Activated CD4-positive, alpha-beta T cell treated with anti-CD3 and anti-CD28 coated beads for 48 hours (primary cell): ENCODE measurements at places on chromosomes 12 and 14.

GRCh38 chr14:69767369-69767999 is 542 bp downstream of the SRSF5 start:
- DNase-seq: peak; percentile 96

GRCh38 chr12:55933799-55934742 is 3.1 kb downstream of the DGKA start:
- no peak for DNase-seq

DNA sequence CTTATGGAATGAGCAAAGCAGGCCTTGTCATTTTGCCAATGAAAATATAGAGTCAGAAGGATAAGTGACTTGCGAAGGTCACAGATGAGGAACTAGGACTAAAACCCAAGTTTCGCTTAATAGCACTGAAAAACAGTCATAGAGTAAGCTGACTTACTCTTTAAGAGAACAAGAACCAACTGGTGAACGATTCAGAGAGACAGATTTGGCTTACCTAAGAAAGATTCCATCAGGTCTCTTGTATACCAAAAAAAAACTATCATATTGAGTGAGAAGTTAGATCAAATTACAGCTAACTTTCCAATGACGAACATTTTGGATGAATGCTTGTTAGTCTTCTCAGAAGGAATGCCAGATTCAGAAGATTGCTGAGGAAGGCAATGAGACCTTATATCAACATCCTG is 74.2 kb downstream of the ZFC3H1 start:
- DNase-seq: no peak

DNA sequence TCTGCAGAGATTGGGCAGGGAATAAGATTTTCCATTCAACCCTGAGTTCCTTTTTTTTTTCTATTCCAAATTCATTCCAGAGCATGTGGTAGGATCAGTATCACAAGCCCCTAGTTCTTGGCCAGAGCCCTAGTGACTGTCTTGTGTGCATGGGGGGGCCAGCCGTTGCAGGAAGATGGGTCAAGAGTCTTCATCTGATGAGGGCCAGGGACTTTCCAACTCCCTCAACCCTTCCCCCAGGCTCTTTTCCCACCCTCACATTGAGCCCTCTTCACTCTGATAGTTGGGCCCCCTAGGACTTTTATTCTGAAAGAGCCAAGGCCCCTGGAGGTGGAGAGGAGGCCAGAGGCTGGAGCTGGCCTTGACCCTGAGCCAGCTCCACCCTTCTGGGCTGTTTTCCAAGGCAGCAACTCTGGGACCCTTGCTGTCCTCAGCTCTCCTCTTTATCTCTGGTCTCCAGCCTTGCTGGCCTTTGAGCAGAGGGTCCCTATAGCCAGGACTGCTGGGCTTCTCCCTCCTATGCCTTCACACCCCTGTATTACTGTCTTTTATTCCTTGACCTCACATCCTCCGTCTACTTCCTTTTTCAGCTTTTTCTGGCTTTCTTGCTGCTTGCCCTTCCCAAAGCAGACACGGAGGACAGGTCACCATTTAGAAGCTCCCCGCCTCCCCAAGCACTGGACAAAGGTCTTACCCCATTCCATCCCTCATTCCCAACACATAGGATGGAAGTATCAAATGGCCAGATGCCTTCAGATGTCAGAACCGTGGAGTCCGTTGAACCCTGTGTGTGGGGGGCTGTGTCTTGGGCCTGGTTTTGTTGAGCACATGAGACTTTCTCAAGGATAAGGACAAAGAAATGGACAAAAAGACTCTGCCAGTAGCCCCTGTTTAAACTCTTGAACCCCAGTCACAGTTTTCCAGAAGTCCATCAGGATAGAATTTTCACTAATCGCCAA is 5.6 kb downstream of the RBP5 start:
- DNase-seq: no peak

GRCh38 chr12:10543499-10543898 is 37.8 kb downstream of the EIF2S3B start:
- DNase-seq: no peak

DNA sequence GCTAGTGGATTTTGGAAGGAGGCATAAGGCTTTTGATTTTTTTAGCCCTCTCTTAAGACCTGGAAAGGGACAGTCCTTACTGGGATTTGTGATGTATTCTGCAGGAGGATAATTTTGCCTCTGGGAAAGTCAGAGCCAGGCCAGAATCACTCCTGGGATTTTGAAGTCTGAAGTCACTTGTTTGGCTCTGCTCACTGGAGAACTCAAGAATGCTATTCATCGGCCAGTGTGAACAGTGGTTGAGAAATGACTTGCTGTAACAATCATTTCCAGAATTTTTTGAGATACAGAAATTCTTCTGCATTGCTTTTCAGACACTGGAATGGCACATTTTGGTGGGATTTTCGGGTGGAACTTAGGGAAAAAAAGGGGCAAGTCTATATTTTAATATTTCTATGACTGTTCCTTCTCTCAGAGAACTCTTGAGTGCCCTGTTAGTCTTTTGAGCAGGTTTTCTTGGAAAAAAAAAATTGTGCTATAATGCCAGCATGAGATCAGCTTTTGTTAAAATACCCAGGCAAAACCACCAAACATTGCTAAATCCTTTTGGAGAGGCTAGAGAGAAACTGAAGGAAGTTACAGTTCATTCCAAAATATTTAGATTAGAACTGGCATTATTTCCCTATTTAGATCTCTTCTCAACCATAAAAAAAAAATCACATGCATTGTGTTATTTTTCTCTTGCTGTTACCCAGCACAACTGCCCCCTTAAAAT is 26.1 kb upstream of the BHLHE41 start:
- DNase-seq: no peak

DNA sequence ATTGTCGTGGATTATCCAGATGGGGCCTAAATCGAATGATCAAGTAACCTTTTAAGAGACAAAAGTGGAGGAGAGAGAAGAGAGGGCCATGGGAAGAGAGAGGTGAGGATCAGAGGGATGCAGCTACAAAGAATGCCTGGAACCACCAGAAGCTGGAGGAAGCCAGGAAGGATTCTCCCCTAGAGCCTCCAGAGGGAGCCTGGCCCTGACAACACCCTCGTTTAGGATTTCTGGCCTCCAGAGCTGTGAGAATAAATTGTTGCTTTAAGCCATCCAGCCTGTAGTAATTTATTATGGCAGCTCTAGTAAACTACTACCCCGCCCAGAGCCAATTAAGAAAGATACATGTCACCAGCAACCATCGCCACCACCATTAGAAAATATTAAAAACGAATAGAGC is 46.2 kb upstream of the GSC start:
- no peak for DNase-seq

- DNase-seq: no peak
Measured at GRCh38 chr14:101730626-101731186, 30.8 kb upstream of the PPP2R5C start.

DNA sequence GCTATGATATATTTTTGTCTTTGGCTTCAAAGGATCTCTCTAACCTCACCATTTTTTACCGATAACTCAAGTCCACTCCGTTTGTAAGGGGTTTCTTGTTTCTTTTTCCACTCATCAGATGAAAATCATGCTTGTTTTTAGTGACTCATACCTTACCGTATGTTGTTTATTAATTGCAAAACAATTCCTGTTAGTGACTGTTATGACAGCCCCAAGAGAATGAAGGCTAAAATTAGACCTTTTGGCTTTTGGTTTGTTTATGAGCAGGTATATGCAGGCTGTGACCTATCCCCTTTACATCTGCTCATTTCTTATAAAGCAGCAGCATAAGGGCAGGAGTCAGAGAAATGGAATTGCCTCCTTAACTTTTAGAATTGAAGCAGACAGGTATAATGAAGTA is 319.8 kb downstream of the CEP128 start:
- no peak for DNase-seq

GRCh38 chr12:85405781-85406522 is 125.9 kb downstream of the ALX1 start:
- DNase-seq: no peak

GRCh38 chr14:53946404-53947093 is 10.1 kb downstream of the BMP4 start:
- no peak for DNase-seq

DNA sequence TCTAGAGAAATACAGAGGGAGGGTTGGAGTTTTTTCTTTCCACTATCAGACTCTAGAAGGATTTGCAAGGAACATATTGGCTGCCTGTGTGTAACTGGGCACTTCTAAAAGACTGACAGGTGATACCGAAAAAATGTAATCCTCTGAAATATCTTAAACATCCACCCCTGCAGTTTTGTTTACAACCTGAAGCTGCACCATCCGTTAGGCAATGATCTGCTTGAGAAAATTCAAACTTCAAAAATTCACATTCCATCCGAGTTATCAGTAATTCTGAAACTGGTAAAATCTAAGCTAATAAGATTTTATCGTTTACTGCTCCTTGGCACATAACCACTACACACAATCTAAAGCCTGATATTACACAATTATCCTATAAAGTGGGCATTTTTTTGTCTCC is 528.6 kb downstream of the FUT8 start:
- no peak for DNase-seq

DNA sequence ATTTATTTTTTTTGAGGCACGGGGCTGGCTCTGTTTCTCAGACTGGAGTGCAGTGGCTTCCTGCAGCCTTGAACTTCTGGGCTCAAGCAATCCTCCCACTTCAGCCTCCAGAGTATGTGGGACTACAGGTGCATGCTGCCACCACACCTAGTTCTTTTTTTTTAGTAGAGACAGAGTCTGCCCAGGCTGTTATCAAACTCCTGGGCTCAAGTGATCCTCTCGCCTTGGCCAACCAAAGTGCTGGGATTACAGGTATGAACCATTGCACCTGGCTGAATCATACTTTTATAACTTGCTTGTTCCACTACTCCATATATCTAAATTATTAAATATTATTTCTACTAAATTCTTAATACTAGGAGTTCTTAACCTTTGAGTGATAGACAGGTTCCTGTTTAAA is 111.6 kb downstream of the BTG1 start:
- no peak for DNase-seq

GRCh38 chr14:33545696-33546095 is 405.2 kb downstream of the EGLN3 start:
- no peak for DNase-seq

DNA sequence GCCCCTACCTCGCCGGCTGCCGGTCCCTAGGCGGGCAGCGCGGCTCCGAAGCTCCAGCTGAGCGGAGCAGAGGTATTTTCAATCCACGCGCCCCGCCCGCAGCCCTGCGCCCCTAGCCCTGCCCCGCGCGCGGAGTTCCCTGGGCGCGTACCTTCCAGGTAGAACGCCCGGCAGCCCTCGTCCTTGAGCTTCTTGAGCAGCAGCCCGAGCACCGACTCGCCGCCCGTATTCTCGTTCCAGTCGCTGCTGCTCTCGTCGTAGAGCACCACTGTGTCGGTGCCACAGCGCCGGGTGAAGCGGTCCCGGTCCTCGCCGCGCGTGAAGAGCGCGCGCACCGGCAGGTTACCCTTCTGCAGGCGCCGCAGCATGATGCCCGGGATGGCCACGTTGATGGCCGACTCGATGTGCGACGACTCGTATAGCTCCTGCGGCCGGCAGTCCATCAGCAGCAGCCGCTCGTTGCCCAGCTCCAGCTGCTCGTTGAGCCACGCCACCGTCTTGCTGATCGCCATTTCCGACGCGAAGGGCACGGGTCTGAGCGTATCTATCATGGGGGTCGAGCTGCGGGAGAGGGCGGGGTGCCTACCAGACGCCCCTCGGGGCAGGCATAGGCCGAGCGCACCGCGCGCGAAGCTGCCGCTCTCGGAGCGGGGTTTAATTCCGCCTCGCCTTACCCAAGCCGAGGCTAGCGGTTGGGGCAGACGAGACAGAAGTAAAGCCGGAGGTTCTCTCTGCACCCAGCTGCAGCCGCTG is 636 bp downstream of the DUSP6 start:
- peak; percentile 56 for DNase-seq

DNA sequence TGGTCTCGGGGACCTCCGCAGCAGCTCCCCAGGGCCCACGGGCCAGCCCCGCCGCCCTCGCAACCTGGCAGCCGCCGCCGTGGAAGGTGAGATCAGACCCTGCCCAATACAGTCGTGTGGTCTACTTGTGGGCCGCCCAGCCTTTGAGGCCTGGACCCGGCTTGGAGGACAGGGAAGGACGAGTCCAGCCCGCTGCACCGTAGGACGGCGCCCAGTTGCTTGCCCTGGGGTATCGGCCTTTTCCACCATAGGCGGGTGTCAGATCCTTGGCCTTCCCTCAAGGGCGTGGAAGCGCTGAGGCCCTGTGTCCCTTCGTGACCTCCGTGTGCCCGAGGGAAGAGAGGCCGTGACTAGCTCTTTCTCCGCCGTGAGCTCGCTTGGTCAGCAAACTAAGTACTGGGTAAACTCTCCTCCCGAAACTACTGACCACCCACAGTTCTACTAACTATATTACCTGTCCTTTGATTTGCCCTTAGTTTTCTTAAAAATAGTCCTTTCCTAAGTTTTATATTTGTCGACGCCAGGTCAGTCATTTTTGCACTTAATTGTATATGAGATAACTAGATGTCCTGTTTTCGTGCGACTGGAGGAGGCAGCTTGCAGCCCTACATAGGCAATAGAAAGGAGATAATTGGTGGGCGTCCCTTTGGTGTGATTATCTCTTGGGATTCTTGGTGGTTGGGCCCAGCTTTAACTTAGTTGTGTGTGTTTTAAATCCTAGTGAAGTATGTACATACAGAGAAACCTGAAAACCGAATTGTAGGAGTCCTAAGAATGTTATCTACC is 757 bp downstream of the SLC25A3 start:
- peak; percentile 37 for DNase-seq
